K562 (cell line): ENCODE measurements at places on chromosomes 3 and 15. TPM values are rescaled to one million over a fixed set of nuclear protein-coding genes. Genes with fewer than 3 reads are reported as not detected.
A peak's percentile ranks its signal among the peaks of the same experiment; 100 is the strongest.

DNA sequence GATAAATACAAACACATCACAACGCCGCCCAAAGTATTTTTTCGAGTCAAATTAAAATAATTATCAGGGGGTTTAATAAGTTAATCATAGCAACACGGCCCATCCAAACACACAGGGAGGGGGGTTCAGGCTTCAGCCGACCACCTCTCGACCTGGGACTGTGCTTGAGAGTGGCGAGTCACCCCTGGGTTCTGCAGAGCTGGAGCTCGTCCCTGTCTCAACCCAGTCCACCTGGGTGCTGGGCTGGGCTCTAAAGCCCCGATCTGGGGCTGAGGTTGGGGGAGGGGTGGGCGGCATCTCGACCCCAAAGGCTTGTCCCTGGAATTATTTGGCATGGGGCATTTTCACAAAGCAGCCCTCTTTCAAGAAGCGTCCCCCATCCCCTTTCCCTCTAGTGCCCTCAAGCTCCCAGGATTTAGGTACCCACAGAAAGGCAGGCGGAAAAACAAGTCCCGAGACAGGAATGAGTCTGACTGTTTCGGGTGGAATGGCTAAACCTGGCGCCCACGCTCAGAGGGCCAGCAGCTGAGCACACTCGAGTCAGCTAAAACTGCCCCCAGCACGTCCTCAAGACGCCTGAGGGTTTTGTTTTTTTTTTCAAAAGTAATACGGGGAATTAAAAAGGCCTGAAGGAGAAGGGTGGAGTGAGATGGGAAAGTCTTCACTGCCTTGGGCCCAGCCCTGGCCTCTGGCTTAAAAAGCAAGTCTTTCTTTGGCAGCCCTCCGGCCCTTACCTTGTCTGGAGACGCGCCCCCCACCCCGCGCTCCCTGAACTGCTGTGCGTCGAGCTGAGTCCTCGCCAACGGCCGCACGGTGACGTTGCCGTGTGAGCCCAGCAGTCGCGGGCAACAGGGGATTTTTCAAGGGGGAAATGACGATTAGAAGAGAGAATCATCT is 32.5 kb downstream of the NR2F2 start:
- DNase-seq, result no peak
- no peak overlapping the region for H3K27ac ChIP-seq
- H3K36me3 ChIP-seq, result no peaks in the 10 kb centered on the region
- no peak overlapping the region for H3K4me3 ChIP-seq
- no peaks in the 10 kb centered on the region; the same call in 2 of the 3 replicates for H3K4me1 ChIP-seq

DNA sequence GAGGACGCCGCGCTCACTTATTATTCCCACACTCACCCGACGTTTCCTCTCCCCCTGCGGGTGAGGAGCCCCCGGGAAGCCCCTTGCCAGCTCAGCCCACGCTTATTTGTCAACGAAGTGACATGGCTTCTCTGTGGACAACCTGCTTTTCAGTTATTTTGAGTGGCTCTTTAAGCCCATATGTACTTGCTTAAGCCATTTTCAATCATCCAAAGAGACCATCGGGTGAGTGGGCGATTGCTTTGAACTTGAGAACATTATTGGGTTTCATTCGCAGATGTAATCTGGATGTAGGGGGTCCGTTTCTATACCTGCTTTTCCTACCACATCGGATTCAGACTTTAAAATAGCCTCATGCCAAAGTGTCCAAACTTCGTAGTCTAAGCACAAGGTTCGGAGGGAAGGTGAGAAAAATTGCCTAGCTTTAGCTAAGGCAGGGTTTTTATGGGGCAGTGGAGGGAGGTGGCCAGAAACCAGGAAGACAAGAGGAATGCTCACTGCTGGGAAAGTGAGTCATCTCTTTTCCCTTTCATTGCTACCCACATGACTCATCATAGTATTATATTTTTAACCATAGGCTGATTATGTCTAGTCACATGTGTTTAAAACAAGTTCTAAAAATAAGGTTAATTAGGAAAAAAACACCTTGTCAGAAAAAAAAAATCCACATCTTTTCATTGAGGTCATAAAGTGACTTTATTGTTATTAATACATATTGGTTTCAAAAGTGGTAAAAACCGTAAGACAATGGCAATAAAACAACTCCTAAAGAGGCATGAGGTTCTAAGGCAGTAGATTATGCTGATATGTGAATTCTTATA is 773.1 kb upstream of the NR2F2 start:
- H3K36me3 ChIP-seq, result no peaks in the 10 kb centered on the region
- no peaks in the 10 kb centered on the region for H3K27me3 ChIP-seq
- H3K4me3 ChIP-seq, result no peak overlapping the region
- H3K27ac ChIP-seq, result peak overlapping the region; percentile 63; the same call in 2 of the 3 replicates
- peak; percentile 54 for DNase-seq
- no peaks in the 10 kb centered on the region for H3K4me1 ChIP-seq

Gene GPR87
- not detected in 2 replicates for total RNA-seq

Gene GHRL
- total RNA-seq, result 0.29 and 0.34 TPM in 2 replicates

Gene ARF4
- total RNA-seq, result 65.1 and 70.4 TPM in 2 replicates

- H3K4me3 ChIP-seq, result no peak overlapping the region
- no peaks in the 10 kb centered on the region for H3K36me3 ChIP-seq
- H3K27me3 ChIP-seq, result no peaks in the 10 kb centered on the region
- H3K27ac ChIP-seq, result no peak overlapping the region
- no peak for DNase-seq
Measured at GRCh38 chr15:27734785-27735495, 364.2 kb downstream of the OCA2 start.

- no peak overlapping the region for H3K27ac ChIP-seq
- no peak overlapping the region for H3K4me3 ChIP-seq
- no peaks in the 10 kb centered on the region for H3K4me1 ChIP-seq
- DNase-seq, result no peak
- no peaks in the 10 kb centered on the region for H3K27me3 ChIP-seq
- H3K36me3 ChIP-seq, result no peaks in the 10 kb centered on the region
Measured at GRCh38 chr3:23002836-23003732, 200.0 kb upstream of the UBE2E2 start.

Gene ITIH4
- total RNA-seq, result 0.62 and 0.96 TPM in 2 replicates

DNA sequence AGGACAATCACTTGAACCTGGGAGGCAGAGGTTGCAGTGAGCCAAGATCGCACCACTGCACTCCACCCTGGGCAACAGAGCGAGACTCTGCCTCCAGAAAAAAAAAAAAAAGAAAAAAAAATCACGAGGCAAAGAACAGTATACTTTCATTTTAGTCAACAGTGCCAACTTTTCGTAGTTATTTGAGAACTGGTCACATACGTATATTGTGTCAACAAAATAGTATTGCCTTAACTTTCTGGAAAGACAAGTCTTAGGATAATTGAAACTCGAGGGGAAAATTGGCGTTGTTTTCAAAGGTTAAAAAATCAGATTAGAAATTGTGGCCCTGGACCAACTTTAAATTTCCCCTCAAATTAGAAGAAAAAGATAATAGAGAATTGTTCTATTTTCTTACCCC is 13.8 kb downstream of the GMPS start:
- H3K27ac ChIP-seq, result no peak overlapping the region
- peaks cover 2% of the 10 kb centered on the region; the same call in 1 of the 3 replicates for H3K36me3 ChIP-seq
- H3K4me3 ChIP-seq, result no peak overlapping the region
- no peak for DNase-seq
- no peaks in the 10 kb centered on the region for H3K27me3 ChIP-seq

DNA sequence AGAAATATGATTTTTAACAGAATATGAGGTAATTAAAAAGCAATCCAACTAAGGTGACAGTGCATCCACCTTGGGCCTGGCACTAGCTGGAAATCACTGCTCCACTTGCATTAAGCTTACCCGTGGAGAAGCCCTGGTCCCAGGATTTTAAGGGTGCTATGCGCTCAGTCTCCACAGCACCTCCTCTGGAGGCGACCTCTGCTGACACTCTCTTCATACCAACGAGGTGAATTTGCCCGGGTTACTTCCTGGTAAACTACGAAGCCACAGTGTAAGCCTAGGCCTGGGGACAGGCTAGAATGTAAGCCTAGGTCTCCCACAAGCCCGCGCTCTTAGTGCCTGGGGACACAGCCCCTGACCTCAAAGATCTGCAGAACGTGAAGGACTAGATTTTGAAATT is 793 bp downstream of the APOD start:
- no peaks in the 10 kb centered on the region for H3K36me3 ChIP-seq
- H3K4me1 ChIP-seq, result peaks cover 4% of the 10 kb centered on the region
- H3K4me3 ChIP-seq, result no peak overlapping the region
- DNase-seq, result peak; percentile 50
- peaks cover 14% of the 10 kb centered on the region; the same call in 2 of the 3 replicates for H3K27me3 ChIP-seq
- H3K27ac ChIP-seq, result no peak overlapping the region

GRCh38 chr3:14769544-14770325 is 49.0 kb upstream of the FGD5 start:
- no peak overlapping the region for H3K27ac ChIP-seq
- H3K36me3 ChIP-seq, result no peaks in the 10 kb centered on the region
- no peaks in the 10 kb centered on the region for H3K4me1 ChIP-seq

Gene GP5
- 0.09 TPM in 1 of 2 replicates, not detected in the other for total RNA-seq

DNA sequence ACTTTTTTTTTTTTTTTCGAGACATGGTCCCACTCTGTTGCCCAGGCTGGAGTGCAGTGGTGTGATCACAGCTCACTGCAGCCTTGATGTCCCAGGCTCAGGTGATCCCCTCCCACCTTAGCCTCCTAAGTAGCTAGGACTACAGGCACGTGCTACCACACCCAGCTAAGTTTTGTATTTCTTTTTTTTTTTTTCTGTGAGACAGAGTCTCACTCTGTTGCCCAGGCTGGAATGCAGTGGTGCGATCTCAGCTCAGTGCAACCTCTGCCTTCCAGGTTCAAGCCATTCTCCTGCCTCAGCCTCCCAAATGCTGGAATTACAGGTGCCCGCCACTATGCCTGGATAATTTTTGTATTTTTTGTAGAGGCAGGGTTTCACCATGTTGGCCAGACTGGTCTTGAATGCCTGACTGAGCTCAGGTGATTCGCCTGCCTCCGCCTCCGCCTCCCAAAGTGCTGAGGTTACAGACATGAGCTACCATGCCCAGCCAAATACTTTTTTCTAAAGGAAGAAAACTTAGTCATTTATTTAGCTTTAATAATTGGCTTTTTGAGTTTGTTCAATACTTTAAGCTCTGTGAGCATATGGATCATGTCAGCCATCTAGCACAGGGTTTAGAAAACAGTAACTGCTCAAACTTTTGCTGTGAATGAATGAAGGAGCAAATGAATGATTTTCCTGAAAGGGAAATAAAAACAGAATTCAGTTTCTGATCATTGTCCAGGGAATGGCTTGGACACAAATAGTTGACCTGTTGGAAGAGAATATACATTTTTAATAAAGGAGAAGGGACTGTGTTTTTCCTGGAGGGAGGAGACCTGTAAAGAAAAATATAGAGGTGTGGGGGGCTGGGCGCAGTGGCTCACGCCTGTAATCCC is 26.0 kb downstream of the UBE2E1 start:
- no peak overlapping the region for H3K27ac ChIP-seq
- no peaks in the 10 kb centered on the region for H3K27me3 ChIP-seq
- H3K4me3 ChIP-seq, result no peak overlapping the region
- DNase-seq, result no peak

DNA sequence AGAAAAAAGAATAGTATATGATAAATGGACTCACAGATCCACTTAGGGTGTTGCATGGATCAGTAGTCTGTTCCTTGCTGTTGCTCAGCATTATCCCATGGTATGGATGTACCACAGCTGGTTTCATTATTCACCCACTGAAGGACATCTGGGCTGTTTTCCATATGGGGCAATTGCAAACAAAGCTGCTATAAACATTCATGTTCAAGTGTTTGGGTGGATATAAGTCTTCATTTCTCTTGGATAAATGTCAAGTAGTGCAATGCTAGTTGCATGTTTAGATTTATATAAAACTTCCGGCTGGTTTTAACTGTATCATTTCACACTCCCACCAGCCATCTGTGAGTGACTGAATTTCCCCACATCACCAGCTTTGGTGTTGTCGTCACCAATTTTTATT is 137.7 kb downstream of the ASB7 start:
- H3K4me1 ChIP-seq, result no peaks in the 10 kb centered on the region
- H3K27me3 ChIP-seq, result peaks cover 27% of the 10 kb centered on the region
- no peaks in the 10 kb centered on the region for H3K36me3 ChIP-seq

DNA sequence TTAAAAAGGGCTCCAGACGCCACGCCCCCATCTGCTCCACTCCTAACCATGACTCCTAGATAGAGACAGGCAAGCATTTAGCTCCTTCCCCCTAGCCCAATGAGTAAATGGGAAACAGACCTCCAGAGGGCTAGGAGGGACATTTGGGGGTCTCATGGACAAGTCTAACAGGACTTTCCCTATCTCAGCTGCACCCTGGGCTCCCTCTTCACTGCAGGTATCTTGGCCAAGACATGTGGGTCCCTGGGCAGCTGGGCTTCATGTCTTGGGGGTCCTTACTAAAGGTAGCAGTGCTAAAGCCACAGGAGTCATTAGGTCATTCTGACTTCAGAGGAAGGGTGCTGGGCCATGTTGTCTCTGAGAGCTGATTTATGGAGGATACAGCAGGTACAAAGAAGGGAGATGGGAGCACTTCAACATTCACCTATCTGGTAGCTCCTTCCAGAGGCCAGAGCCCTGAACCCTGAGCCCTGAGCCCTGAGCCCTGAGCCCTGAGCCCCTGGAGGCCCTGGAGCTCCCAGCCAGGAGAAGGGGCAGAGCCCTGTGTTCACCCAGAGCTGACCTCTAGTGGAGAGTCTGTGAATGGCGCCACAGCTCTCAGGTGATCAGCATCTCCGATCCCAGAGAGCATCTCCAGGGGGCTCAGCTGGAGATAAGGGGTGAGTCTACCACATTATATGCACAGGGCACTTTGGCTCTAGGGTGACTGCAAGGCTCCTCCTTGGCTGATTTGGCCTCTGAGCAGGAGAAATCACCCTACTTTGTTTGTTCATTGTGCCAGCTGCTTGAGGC is 40.1 kb upstream of the EPHB1 start:
- no peaks in the 10 kb centered on the region for H3K36me3 ChIP-seq
- H3K4me1 ChIP-seq, result no peaks in the 10 kb centered on the region
- peak; percentile 39 for DNase-seq

DNA sequence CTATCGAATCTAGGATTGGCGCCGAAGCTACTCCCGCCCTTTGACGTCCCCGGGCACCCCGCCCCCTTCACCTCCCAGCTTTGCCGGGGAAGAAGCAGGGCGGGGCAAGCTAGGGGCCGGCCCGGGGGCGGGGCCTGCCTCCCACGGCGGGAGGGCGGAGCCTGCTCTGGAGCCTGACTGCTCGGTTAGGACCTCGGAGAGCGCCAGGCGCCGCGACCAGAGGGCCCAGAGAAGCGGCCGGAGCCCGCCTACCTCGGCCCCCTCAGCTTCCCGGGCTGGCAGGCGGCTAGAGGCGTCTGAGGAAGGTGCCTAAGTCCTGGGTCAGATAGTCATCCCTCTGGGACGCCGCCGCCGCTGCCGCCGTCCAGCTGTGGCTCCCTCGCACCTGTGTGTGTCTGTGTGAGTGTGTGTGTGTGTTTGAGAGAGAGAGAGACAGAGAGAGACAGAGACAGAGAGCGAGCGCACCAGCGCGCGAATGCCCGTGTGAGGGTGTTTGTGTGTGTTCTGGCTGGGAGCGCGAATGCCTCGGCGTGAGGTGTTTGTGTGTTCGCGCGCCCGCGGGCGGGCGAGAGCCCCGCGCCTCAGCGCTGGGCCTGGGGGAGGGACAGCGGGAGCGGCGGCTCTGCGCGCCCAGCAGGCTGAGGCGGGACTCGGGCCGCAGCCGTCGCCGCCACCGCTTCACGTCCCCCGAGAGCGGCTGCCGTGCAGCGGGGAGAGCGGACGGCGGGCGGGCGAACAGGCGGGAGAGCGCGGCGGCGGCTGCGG is at the start of gene STXBP5L:
Gene STXBP5L, plus strand, starts transcription at position 176 of the 765 bp plus-strand sequence. CDS start 1,374 bp downstream, outside the sequence.
- peak; percentile 82 for DNase-seq
- H3K4me1 ChIP-seq, result peaks cover 9% of the 10 kb centered on the region
- no peak within 1 kb of the TSS for H3K27ac ChIP-seq
